ENCODE measurements at places on chromosomes 1 and 21.

GRCh38 chr1:182817802-182818201, 21.3 kb upstream of the DHX9 start:
- DNase-seq, result no peak

DNA sequence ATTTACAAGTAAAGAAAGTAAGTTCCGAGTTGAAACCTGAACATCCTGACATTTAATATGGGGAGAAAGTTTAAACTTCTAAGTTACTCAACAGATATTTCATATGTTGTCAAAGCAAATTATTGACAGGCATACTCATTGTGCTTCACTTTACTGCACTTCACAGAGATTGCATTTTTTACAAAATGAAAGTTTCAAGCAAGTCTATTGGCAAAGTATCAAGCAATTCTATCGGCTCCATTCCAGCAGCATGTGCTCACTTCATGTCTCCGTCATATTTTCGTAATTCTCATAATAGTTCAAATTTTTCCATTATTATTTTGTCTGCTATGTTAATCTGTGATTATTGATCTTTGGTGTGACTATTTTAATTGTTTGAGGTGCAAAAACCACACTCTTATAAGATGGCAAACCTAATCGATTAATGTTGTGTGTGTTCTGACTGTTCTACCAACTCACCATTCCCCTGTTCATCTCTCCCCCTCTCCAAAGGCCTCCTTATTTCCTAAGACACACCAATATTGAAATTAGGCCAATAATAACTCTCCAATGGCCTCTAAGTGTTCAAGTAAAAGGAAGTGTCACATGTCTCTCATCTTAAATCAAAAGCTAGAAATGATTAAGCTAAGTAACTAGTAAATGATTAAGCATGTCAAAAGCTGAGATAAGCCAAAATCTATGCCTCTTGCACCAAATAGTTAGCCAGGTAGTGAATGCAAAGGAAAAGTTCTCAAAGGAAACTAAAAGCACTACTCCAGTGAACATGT, 68.2 kb upstream of the BCL9 start:
- no peak for DNase-seq

DNA sequence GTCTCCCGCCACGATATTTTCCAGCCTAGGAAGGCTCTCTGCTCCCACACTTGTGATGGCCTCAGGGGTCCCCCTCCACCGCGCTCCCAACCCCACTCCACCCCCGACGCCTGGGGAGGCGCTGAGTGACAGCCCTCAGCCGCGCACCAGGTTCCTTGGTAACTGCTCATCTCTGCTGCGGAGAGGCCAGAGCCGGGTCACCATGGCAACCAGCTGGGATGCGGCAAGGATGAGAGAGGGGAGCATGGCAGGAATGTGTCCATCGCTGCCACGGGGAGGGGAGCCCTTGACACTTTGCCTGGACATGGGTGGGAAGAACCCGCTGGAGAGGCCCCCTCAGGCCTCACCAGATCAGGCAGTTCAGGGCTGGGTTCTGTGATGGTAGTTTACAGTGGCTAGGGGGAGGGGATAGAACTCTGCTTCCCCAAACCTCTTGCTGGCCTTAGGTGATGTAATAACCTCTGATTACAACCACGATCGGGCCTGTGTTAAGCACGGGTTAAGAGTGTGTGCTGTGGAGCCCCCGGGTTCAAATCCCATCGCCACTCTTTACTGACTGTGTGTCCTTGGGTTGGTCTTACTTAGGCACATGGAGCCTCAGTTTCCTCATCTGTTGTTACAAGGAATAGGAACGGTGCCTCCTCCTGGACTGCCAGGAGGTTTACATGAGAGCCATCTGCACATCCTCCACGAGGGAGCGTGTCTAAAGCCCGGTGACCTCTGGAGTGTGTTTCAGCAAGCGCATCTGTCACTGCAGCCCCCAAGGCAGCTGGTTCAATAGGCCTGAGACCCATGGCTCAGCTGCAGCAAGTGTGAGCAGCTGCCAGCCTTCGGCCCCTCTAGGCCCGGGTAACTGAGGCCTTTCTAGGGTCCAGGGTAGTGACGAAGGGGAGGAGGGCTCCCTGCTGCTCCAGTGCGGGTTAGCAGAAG, 6.3 kb downstream of the KIF17 start:
- no peak for DNase-seq

DNA sequence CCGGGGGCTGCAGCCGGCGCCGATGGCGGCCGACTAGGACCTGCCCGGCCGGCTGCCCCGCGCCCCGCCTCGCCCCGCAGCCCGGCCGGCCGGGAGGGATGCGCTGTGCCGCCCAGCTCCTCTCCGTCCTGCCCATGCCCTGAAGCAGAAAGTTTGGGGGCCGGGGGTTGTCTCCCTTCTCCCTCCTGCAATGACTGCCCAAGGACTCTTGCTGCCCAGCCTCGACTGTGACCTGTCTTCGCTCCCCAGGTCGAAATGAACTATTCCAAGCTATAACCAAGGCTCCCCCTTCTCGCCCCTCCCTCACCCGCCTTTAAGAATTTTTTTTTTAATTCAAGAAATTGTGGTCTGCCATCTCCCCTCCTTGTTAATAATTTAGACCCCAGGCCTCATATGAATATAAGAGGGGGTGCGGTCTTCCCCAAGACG, 361 bp downstream of the TMCC2 start:
- DNase-seq, result no peak

DNA sequence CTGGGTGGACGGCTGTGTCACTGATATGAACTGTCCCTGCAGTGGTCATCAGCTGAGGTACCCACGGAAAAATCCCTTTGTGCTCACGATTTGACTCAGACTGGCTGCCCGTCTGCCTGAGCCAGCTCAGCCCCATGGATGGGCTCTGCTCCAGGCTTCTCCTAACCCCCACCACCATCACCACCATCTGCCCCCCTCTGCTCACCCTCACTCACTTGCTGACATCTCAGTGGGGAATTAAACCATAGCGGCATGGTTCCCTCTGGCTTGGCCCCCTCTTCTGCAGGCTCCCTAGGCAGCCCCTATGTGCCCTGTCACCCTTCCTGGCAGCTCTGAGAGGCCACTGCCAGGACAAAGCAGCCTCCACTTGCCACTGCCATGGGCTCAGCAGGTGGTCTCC, 17.3 kb downstream of the SLC6A9 start:
- DNase-seq, result no peak

- peak; percentile 56 for DNase-seq
Measured at GRCh38 chr1:209643285-209644020, 8.8 kb downstream of the LAMB3 start.

DNA sequence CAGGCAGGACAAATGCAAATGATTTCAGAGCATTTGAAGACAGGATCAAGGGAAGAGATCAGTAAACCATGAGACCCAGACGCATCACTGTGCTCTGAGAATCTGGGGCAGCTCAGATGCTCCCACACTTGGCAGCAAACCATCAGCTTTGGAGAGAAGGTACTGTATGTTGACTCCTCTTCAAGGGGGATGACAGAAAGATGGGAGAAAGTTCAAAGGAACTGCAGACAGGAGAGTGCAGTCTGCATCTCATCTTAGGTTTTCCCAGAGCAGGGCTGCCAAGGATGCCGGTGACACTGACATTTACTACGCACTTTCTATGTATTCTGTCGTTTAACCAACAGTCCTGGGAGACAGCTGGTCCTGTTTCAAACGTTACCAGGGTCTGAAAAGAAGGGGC, 35.8 kb downstream of the OLFML2B start:
- no peak for DNase-seq

- no peak for DNase-seq
Measured at GRCh38 chr1:70112838-70113237, 92.5 kb downstream of the LRRC40 start.

DNA sequence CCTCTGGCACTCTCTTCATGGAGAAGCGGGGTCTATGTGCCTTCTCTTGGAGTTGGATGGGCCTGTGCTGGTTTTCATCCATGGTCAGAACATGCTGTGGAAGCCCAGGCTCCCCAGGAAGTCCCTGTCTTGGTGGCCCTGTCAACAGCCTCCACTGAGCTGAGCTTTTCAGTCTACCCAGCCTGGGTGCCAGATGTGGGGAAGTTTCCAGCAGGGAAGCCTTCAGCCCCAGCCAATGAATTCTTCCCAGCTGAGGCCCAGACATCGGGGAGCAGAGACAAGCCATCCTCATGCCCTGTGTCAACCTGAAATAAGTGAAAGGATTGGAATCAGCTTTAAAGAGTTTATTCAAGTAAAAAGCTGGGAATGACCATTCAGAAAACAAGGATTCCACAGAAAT, 75.1 kb upstream of the PGBD5 start:
- DNase-seq, result no peak

DNA sequence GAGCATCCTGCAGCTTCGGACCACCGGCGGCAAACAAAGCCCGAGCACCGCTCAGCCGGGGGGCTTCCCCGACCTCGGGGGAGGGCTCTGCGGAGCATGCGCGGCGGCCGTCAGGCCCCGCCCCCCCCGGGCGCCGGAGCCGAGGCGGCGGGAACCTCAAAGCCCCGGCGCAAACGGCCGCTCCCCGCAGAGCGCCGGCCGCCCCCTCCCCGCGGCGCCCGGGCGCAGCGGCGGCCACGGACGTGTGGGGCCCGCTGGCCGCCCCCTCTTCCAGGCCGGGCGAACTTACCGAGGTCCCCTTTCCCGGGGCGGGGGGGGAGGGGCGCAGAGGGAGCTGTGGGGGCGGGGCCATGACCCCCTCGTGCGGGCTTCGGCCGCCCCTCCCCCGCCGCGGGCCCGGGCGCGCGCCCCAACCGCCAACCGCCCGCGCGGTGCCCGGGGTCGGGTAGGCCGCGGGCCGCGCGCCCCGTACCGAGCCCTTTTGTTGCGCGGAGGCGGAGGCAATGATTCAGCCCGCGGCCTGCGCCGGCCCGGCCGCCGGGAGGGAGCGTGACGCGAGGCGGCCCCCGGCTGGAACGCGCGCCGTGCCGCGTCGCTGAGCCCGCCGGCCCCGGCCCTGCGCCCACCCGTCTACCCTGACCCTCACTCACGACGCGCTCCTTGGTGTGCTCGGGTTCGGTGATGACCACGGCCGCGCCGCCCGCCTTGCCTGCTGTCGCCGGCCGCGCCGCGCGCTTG, 1.7 kb downstream of the RCC2 start:
- DNase-seq, result peak; percentile 89

- DNase-seq, result no peak
Measured at GRCh38 chr1:84726593-84727499, 36.6 kb upstream of the SSX2IP start.

DNA sequence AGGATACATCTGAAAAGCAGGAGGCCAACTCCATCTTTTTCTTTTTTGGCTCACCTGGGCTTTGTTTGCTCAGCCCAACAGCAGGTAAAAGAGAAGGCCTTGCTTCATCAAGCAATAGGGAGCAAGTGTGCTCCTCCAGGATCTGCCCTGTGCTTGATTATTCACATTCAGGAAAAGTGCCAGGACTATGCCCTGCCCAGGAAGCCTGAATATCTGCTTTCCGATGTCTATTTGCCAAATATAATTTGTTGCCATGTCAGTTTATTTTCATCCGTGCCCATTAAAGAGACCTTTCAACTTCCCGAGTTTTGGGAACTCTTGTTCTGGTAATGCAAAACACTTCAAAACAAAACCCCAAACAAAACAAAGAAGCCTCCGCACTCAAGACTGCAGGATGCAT, 185.3 kb downstream of the CDC7 start:
- no peak for DNase-seq

- DNase-seq, result no peak
Measured at GRCh38 chr1:162219461-162219860, 150.0 kb downstream of the NOS1AP start.

- no peak for DNase-seq
Measured at GRCh38 chr1:233217832-233218231, 77.7 kb downstream of the PCNX2 start.

GRCh38 chr1:7755448-7755847, 15.6 kb upstream of the VAMP3 start:
- DNase-seq, result no peak

- no peak for DNase-seq
Measured at GRCh38 chr1:43491061-43491460, 37.3 kb upstream of the HYI start.

DNA sequence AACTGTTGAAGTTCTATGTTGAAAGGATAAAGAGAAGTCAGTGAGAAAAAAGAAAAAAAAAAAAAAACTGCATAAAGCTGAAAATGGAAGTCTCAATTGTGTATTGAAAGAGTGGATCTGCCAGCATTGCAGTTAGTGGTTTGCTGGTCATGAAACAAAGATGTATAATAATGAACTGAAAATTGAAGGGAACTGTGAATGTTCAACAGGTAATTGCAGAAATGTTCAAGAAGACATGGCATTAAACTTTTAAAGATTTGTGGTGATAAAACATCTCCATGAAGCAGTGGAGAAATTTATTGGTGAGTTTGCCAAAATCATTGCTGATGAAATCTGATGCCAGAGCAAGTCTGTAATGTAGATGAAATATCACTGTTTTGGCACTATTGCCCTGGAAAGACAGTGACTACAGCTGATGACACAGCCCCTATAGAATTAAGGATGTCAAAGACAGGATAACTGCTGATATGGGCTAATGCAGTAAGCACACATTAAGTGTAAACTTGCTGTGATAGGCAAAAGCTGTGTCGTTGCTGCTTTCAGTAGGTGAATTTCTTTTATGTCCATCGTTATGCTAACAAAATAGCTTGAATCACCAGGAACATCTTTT, 71.0 kb downstream of the RD3 start:
- DNase-seq, result no peak

- peak; percentile 96 for DNase-seq
Measured at GRCh38 chr1:206506405-206507283, 687 bp upstream of the RASSF5 start.

GRCh38 chr1:111565079-111565478, 54.5 kb upstream of the RAP1A start:
- peak; percentile 39 for DNase-seq

DNA sequence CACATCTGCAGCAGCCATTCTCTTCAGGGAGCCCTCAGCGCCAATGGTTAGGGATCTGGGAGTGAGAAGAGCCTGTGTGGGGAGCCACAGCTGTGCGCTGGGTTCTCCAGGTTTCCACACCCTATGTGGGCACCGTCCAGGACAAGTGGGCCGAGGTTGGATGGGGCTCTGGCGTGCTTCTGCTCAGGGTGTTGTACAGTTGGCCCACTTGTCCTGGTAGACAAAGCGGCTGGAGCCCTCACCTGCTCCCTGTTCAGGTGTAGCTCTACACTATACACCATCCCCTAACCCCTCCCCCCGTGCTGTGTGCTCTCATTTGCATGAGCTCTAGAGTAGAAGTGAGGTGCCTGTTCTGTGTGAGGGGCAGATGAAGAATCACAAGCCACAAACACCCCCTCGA, 12.2 kb downstream of the SH3BP5L start:
- DNase-seq, result no peak

DNA sequence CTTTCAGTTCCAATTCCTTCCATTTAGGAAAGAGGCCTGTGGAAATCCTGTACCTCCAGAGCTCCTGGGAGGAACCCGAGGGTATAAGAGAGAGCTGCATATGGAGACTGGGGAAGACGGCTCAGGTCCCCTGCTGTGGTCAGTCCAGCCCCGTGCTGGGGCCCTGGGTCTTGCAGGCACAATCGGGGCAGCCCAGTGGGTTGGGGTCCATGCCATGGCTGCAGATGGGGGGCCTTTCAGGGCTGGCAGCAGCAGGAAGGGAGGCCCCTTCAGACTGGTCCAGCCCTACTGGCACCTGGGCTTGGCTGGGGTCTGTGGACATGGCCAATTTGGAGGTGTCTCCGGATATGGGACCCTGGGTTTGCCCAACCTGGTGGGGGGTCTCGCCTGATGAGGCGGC, 18.2 kb downstream of the HTR6 start:
- DNase-seq, result no peak

- no peak for DNase-seq
Measured at GRCh38 chr21:44574457-44575306, 1.2 kb downstream of the KRTAP10-4 start.

Data from suppressor macrophage treated with lipopolysaccharide for 1 hour (primary cell).